Activated T-helper 1 cell treated with Interleukin-2 at 50 U/mL for 16 hours (primary cell): ENCODE measurements at places on chromosomes 2 and 18.

DNA sequence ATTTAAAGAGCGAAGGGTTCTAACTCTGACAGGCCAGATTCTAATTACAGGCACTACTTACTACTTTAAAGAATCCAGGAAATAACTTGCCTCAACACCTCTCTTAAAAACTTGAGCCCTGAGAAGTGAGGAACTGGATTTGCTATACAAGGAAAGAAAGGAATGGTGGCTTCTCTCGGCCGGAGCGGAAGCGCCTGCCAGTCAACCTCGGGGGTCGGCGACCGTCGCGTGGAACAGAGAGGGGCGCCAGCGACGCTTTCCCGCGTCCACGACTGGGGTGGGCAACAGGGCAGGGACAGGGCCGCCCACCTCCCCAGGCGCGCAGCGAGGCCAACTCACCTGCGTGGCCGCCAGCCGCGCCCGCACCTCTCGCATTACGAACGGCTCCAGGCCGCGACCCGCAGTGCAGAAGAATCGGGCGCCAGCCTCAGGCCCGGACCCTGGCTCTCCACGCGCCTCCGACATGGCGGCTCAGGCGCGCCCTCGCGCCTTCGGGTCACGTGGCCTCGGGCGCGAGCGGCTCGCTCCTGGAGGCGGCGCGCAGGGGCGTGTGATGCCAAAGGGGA, at the start of gene THUMPD2:
Gene THUMPD2 (minus strand): TSS at position 484 of the 566 bp plus-strand sequence. CDS start 19 bp downstream, at position 465.
- DNase-seq = peak; percentile 43

DNA sequence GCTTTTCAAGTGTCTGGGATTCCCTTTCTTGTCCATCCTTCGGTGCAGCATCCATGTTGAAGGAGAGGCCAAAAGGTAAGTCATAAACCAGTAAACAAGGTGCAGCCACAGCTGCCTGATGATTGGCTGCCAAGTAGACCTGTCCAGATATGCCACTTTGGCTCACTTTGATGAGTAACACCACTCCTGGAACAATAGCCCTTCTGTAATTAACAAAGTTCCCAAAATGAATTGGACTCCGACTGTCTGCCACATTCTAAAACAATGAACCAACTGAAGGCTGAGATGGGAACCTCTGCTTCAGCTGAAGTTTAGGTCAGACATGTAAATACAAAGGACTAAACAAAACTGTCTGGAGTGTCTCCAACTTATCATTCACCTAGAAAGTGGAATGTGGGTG, 82.2 kb upstream of the LGALSL start:
- no peak for DNase-seq

DNA sequence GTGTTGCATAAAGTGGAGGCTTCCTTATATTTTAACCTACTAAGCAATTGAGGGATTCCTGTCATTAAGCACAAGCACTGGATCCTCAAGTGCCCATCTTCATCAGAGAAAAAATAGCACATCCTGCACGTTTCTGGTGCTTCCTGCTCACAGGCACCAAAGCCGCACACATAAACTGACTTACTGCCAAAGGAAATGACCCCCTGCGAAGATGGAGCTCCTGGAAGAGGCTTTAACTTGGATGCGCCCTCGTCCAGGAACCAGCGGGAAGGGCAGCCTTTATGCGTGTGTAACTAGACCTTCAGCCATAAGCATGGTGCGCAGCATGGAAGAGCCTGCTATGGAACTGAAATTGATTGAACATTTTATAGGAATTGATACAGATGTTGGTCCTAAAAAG, 188.7 kb downstream of the FTCDNL1 start:
- DNase-seq = no peak

GRCh38 chr2:234958311-234958710, 6.5 kb downstream of the SH3BP4 start:
- DNase-seq = no peak

GRCh38 chr2:163698857-163699256, 37.0 kb downstream of the FIGN start:
- no peak for DNase-seq

DNA sequence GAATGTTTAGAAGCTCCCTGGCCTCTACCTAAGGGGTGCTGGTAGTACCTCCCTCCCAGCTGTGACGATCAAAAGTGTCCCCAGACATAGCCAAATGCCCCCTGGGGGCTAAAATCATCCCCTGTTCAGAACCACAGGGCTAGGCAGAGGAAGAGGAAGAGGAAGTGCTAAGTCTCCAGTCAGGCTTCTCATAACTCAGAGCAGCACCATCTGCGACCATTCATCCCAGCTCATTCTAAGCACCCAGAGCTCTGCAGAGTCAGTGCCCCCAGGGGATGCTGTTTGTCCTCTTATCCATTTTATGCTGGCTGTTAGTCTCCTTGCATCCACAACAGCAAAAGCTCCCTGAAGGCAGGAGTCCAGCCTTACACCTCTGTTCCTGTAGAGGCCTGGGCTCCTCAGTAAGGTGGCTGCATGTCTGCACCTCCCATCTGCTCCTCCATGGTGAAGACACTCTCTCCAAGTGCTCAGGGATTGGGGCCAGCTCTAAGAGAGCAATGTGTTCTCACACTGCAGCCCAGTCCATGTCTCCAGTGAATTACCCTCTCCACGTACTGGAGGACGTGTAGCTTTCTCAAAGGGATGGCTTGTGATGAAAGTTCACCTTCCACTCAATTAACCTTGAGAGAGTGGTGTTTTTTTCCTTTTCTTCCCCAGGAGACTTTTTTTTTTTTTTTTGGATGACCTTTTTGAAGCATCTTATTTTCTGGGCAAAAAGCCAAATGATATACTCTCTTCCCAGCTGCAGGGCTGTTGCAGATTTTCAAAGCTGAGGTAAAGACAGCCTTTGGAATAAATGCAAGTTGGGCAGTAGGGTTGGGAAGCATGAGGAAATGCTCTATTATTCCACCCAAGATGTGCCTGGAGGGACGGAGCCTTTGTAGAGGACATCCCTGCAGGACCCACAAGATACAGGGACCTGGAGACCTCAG, 158.9 kb upstream of the SLC14A2 start:
- no peak for DNase-seq

DNA sequence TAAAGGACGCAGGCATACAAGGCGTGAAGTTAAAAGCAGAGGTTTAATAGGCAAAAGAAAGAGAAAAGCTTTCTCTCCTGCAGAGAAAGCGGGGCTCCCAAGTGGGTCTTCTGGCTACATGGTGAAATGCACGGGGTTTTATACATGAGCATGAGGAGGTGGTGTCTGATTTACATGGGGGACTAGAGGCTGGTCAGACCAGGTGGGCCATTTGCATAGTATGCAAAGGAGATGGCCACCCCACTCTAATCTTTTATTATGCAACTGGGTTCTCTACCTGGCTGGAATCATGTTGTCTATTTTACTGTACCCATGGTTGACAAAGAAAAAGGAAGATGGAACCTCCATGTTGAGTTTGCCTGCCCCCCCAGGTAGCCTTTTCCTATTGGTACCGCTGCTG, 356.2 kb downstream of the KCNJ3 start:
- DNase-seq = no peak

DNA sequence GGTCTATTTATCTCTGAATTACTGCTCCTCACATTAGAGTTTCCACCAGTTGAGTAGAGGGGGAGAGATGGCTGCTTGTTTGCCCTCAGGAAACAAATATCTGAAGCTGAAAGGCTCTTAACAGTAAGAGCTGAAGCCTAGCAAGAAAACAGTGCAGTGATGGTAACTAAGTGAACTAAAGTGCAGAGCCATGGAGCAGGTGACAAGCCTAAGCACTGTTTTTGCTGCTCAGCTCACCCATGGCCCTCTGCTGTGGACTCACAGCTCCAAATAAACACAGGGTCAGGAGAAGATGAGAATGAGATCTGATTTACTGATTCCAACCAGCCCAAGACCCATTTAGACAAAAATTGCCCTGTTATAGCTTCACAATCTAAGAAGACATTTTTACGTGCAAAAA, 118.4 kb downstream of the ETAA1 start:
- DNase-seq = no peak

DNA sequence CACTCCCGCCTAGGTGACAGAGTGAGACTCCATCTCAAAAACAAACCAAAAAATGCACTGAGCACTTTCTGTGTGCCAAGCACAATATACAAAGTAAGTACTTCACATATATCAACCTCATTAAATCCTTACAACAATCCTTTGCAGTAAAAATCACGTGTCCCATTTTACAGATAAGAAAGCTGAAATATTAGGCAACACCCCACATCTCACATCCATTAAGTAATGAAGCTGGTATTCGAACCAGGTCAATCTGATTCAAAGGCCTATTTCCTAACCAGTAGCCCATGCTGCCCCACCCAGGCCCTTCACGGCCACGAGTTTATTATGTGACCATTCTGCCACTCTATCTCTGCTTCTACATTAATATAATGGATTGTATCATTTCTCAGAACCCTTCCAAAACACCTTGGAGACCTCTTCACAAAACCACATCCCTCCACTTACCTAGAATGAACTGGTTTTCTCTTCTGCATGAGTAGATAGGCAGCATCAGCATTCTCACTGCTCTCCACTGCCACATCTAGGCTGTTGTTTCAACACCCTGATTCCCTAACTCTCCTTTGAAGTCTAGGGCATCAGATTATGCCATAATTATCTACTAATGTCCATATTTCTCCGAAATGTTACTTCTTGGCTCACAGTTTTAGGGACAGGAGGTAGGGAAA, 3.1 kb upstream of the EXOC6B start:
- DNase-seq = no peak

- no peak for DNase-seq
Measured at GRCh38 chr2:11774600-11774999, 28.2 kb downstream of the LPIN1 start.

GRCh38 chr18:70004696-70005095, 57.0 kb upstream of the CD226 start:
- no peak for DNase-seq

GRCh38 chr2:46988733-46989481, 73.3 kb upstream of the MCFD2 start:
- no peak for DNase-seq

DNA sequence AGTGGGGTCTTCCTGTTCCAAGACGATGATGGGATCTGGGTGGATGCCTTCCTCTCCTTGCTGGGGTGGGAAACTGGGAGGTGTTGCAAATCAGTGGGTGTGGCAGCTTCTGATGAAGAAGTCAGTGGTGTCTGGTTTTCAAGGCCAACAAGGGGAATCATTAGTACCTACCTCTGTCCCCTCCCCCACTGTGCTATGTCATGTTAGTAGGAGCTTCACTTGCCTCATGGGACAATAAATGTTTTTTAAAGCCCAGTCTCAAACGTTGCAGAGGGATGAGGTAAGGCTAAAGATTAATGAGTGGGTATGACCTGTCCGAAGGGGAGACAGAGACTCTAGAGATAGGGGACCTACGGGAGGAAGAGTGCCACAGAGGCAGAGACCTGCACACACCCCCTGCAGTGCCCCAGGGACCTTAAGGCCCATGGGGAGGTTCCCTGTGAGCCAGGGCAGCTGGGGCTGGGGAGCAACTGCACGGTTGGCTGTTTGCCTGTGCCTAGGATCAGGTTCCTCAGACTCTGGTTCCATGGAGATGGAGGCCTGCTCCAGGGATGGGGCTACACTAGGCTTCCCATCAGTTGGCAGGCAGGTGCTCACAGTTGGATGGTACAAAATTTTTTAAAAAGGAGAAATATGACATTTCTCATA, 37.8 kb upstream of the SLC1A4 start:
- DNase-seq = no peak

- no peak for DNase-seq
Measured at GRCh38 chr2:72926811-72927465, 9.6 kb downstream of the EMX1 start.

- no peak for DNase-seq
Measured at GRCh38 chr2:119407430-119408220, 24.0 kb upstream of the TMEM37 start.

- no peak for DNase-seq
Measured at GRCh38 chr2:47344890-47345589, 57.9 kb upstream of the MSH2 start.

- no peak for DNase-seq
Measured at GRCh38 chr2:158723921-158724802, 71.0 kb upstream of the DAPL1 start.

DNA sequence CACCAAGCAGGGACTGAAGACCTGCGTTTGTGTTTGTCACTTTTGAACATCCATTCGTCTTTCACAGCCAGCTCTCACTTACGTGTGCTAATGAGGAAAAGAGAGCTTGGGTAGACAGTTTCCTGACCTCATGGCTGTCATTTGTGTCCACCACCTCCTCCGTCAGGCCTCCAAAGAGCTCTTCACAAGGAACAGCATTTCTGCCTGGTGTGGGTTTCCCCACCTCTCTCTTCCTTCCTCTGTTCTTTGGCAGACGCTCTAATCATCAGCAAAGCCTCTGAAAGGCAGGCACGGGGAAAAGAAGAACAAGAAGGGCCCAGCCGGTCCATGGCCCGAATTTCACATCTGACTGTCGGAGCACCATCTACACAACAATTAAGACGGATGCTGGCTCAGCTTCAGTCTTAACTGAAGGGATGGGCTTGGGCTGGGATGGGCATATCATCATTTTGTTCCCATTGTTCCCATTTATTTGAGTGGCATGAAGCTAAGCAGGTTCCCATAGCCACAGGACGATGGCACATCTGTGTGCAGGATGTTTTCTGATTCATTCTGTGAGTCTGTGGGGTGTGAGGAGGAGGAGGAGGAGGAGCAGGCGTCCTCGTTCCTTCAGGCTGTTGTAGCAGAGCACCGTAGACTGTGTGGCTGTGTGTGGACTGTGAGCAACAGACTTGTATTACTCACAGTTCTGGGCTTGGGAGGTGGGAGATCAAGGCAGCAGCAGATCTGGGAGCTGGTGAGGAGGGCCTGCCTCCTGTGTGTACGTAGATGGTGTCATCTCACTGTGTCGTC, 66.4 kb downstream of the TSHZ1 start:
- DNase-seq = no peak

DNA sequence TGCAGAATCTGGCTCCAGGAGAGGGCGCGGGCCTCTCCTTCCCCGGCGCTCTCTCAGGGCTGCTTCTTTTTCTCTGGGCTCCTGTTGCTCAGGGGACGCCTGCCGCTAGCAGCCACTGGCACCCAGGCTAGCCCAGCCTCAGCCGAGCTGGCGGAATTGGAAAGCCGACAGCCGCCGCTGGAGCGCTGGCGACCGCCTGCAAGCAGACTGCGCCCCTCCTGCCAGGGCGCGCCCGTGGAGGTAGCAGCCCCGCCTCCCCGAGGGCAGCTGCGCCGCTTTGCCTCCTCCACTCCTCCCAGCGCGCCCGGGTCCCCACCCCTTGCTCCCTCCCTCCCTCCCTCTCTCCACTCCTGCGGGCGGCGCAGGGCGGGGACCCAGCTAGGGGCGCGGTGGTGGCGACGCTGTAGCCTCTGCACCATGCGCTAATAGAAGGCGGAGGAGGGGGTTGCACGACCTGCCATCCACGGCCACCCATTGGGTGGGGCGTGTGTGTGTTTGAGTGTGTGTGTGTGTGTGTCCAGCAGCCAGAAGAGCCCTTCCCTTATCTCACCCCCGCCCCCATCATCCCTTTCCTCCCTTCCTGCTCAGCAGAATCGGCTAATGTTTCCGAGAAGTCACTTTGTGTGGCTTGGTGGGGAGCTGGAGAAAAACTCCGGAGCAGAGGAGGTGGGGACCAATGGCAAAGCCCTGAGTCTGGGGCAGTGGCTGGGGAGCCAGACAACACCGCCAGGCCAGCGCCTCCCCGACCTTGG, at the start of gene SCN9A:
Gene SCN9A (minus strand): TSS at position 209 of the 752 bp plus-strand sequence. CDS start 64,188 bp downstream, outside the sequence.
- no peak for DNase-seq

- DNase-seq = no peak
Measured at GRCh38 chr2:123890148-123890547, 134.9 kb upstream of the CNTNAP5 start.
